Left colon (tissue), 2 donors: ENCODE measurements at places on chromosomes 13 and 19. TPM values are rescaled to one million over a fixed set of nuclear protein-coding genes. Genes with fewer than 3 reads are reported as not detected.

CACNG7 gene
- not detected for total RNA-seq

F10 gene
- total RNA-seq = 1.6 TPM

ZNF541 gene
- total RNA-seq = 0.11 TPM

CCL25 gene
- total RNA-seq = not detected

ATP1A3 gene
- total RNA-seq = 1.2 TPM
